NCI-H187 (cell line): ENCODE measurements at places on chromosomes 3 and 15.

- no peak for DNase-seq
Observed at GRCh38 chr3:134477938-134478337, 7.8 kb downstream of the ANAPC13 start.

DNA sequence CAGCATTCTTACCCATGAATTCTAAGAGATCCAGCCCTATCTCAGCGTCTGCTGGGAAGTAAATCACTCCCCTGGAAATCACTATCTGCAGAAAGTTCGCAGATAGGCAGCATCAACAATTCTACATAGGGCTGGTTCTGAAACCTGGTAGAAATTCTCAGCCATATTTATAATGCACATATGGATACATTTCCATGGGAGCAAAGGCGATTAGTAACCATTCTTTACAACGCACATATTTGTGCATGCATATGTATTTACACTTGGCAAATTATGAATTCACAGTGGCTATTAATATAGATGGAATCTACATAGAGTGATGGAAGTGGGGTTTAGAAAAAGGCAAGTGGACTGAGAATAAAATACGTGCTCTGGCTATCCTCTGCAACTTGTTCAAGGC, 128.0 kb upstream of the FOXB1 start:
- DNase-seq, result no peak

- DNase-seq, result no peak
Observed at GRCh38 chr3:119812491-119813058, 30.7 kb downstream of the NR1I2 start.

- DNase-seq, result no peak
Observed at GRCh38 chr3:158508481-158508880, 62.5 kb upstream of the MLF1 start.

- no peak for DNase-seq
Observed at GRCh38 chr3:90080988-90081387, 973.6 kb downstream of the EPHA3 start.
